ENCODE measurements at places on chromosomes 3 and 15.

GRCh38 chr15:64144192-64144564 lies 7.4 kb upstream of the SNX22 start:
- no peak for DNase-seq

DNA sequence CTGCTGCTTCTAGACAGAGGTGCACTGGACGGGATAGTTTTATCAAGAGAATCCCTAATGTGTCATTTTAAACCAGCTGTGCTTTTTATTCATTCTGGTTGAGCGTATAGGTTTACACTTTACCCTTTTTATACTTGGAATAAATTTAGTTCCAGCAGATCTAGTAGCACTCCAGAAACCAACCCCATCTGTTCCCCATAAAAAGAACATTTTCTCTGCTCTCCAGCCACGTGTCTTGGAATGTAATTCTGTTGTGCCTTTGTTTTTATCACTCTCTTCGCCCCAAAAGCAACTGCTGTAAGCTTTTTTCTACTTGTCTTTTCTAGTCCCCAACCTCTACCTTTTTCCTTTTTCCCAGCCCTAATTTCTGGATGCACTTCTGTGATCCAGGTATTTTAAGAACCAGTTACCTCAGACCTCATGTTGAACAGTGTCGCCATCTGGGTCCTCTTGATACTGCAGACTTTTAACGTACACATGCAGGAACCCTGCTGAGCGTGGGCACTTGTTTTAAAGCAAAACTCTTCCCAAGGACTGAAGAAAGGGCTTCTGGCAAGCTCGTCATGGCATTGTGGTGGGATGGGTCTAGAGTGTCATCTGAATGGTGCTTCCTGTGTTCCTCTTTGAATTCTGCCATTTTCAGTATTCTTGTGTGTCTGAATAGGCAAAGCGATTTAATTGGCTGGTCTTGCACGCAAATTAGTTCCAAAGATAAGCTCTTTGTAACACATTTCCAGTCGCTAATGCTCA lies 5.7 kb upstream of the EXOG start:
- DNase-seq: no peak

DNA sequence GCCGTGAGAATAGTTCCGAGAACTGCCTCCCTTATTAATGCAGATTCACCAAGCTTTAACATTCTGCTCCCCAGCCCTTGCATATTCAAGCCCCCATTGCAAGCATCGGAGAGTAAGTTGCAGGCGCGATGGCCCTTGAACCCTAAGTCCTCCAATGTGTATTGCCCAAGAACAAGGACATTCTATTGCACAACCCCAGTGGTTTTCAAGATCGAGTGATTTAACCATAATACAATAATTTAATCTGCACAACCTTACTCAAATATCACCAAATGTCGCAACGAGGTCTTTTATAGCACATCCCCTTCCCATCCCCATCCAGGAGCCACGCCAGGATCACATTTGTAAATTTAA lies 21.7 kb upstream of the PLXND1 start:
- DNase-seq: no peak

GRCh38 chr3:31981206-31982181 lies at the start of the genes OSBPL10 and ZNF860:
TSS of gene OSBPL10 (minus strand) at chr3:31981262. CDS start at chr3:31981179, 83 bp downstream.
TSS of gene ZNF860 (plus strand) at chr3:31981750. CDS start at chr3:31989080, 7,330 bp downstream.
- DNase-seq: peak; percentile 32

- no peak for DNase-seq
These were observed 8.6 kb upstream of the CERS3 start for GRCh38 chr15:100537331-100537730.

DNA sequence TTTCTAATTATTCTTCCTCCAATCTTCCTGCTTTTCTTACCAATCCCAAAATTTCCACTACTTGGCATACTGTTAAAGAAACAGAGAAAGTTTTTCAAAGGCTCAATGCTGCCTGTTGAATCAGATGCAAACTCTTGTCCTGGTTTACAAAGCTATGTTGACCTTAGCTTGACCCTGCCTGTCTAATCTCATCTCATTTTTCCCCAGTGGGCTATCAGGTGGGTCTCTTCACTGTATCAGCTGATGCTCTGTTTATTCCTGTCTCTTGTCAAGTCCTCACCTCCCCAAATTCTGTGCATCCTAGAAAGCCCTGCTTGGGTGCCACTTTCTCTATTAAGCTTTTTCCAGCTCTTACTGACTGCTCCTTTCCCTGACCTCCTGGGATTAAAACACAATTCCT lies 18.2 kb downstream of the NFKBIZ start:
- no peak for DNase-seq

DNA sequence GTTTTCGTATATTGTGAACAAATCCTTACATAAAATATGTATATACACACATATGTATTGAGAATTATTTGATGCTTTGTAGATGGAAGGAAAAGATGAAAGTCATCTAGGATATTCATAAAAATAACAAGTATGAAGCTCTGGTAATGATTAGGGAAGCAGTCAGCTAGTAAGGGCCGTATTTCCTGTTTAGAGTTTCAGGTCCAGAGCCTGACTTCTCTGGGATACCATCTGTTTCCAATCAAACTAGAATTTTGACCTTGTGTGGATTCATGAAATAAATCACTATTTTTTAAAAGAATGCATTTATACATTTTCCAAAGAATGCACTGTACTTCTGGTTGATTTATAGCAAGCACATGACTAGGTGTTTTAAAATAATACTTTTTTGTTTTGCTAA lies 156.1 kb upstream of the CGNL1 start:
- DNase-seq: no peak

- DNase-seq: peak; percentile 12
These were observed 3.9 kb downstream of the C3orf22 start for GRCh38 chr3:126554560-126555525.

- no peak for DNase-seq
These were observed 127.1 kb downstream of the DNAJB8 start for GRCh38 chr3:128339491-128340012.

DNA sequence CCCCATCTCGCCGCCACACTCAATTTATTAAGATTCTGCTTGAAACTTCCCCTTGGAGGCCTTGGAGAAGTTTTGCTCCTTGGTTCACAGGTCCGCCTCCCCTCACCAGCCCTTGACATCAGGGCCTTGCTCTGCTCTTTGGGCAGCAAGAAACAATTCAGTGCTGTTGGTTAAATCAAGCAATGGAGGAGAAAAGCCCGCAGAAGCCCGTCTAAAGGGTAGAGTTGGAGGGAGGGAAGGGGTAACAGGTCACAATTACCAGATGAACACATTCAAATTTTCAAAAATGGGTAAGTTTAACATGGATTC lies 429 bp downstream of the PARP9 start:
- peak; percentile 30 for DNase-seq

DNA sequence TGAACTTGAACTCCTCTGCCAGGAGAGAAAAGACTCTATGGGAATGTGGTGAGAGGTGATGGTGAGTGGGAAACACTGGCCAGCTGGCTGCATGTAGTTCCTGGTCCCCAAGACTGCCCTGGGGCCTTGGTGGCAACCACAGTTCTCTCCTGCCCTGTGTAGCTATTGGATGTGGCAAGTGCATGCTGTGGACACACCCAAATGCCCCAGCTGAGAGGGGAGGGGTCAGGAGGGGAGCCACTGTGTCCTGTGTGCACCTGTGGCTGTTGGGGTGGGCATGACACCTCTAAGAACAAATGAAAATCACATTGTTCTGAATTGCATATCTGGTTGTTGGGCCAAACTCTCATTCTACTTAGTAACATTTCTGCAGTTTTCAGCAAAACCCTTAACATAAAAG lies 409.6 kb downstream of the NSUN3 start:
- no peak for DNase-seq

DNA sequence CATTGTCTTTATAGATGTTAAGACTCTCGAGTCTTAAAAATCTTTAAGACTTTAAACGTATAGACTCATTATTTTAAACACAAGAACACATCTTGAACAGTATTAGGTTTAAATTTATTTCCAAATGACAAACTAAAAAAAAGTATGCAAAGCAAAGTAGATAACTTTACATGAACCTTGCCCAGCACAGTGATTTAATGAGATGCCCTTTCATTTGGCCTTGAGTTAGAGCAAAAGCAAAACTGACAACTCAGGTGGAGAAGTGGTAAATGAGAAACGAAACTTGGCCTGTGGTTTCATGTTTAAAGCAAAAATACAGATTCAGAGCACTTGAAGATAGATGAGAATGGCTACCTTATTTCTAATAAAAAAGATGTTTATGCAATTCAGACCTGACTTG lies 8.6 kb downstream of the GPR15 start:
- DNase-seq: no peak

DNA sequence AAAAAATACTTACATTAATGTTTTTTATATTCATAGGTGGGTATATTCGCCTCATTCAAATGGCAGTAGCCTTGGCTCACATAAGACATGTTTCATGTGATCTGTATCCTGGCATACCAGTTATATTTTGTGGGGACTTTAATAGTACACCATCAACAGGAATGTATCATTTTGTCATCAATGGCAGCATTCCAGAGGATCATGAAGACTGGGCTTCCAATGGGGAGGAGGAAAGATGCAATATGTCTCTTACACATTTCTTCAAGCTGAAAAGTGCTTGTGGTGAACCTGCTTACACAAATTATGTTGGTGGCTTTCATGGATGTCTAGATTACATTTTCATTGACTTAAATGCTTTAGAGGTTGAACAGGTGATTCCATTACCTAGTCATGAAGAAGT lies 3.5 kb downstream of the PDE12 start:
- no peak for DNase-seq

Measured in activated CD4-positive, alpha-beta memory T cell treated with anti-CD3 and anti-CD28 coated beads, Interleukin-2, amount 10 ng/mL, durations not matched to agents 7 days and 5 days (primary cell).